ENCODE measurements at places on chromosomes 4 and X.
A peak's percentile ranks its signal among the peaks of the same experiment; 100 is the strongest.

GRCh38 chr4:6983544-6984142, 59.5 kb upstream of the TADA2B start:
- no peak for DNase-seq

DNA sequence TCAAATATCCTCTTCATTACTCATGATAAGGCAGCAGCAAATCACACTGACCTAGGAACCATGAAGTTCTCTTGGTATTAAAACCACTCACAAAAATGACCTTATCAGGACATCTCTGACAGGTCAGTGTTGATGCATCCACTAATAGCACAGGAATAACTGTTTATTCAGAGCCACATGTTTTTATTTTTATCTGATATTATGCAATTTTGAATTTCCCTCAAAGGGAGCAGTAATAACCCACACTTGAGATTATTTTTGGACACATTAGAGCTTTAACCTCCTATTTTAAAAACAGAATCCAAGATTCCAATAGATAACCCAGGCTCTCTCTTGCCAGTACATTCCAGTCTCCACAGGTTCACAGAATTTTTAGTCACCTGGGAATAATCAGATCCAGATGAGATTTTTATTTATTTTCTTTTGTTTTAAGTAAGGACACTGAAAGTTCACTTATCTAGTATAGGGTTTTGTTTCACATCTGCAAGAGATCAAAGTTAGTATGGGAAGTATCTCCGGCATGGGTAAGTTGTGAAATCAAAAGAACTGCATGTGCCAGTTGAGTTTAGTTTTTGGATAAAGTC, 36.3 kb upstream of the MYOZ2 start:
- DNase-seq = no peak

DNA sequence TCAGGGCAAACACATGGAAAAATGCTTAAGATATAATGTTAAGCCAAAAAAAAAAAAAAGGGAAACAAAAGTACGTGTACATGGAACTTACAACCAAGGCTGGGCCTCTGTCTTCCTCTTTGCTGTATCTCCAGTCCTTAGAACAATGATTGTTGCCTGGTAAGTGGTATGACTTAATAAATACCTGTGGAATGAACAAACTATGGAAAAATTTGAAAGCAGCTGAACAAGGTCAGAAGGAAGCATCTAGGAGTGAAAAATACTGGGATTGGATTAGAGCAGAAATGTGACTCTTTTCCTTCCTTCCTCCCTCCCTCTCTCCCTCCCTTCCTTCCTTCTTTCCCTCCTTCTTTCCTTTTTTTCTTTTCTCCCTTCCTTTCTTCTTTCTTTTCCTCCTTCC, 54.2 kb upstream of the SMIM10 start:
- DNase-seq = no peak

DNA sequence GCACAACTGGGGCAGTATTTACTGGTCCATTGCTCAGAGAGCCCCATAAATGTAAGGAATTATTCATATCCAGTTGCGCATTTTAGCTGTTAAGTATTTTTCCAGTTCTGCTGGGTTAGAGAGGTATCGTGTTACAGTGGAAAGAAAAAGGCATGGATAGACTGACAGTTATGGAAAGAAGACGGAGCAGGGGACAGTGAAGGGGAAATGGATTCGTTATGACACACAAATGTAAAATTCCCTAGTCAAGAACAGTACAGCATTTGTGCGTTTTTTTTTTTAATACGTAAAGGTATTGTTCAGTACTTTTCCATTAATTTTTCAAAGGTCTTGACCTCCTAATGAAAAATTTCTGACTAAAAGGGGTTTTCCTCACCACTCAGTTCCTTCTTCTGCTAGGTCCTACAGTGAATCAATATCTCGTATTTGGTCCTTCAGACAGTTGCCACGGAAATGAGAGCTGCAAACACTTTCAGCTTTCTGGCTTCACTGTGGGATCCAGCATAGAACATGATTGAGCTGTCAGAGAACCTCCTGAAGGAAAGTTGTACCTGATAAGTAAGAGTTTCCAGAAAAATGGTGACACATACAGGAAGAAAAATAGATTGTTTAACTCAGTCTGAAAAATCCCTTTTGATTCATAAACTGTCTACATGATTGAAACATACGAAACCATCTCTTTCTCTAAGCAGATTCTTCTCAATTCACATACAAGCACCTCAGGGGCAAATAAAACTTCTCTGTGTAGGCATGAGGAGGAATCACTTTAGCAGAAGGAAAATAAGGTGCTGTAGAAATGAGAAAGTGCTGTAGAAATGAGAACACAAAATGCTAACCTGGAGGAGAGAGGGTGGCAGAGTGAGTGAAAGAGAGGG, 21.8 kb upstream of the BBS12 start:
- no peak for DNase-seq

GRCh38 chr4:158788516-158788915, 19.7 kb downstream of the FNIP2 start:
- no peak for DNase-seq

DNA sequence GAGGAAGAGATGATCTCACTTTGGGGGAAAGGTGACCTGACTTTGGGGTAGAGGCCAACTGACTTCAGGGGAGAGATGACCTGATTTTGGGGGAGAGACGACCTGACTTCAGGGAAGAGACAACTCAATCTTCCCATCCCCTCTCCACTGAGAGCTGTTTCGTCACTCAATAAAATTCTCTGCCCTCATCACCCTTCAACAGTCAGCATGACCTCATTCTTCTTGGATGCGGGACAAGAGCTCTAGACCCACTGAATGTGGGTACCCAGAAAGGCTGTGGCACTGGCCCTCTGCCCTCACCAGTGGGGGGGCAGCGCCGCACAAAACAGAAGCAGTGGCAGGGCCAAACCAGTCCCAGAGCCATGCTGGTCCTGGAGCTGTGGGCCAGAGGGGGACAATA, 34.6 kb downstream of the ATXN3L start:
- no peak for DNase-seq

GRCh38 chr4:70902577-70903290, 565 bp downstream of the MOB1B start:
- DNase-seq = peak; percentile 42

- DNase-seq = no peak
Measured at GRCh38 chr4:2324891-2325290, 63.0 kb upstream of the MXD4 start.

GRCh38 chrX:44585866-44586265, 43.2 kb upstream of the FUNDC1 start:
- DNase-seq = no peak

GRCh38 chr4:4439782-4440181, 52.9 kb downstream of the NSG1 start:
- DNase-seq = no peak

GRCh38 chrX:132508834-132509233, 20.0 kb upstream of the MBNL3 start:
- DNase-seq = no peak

DNA sequence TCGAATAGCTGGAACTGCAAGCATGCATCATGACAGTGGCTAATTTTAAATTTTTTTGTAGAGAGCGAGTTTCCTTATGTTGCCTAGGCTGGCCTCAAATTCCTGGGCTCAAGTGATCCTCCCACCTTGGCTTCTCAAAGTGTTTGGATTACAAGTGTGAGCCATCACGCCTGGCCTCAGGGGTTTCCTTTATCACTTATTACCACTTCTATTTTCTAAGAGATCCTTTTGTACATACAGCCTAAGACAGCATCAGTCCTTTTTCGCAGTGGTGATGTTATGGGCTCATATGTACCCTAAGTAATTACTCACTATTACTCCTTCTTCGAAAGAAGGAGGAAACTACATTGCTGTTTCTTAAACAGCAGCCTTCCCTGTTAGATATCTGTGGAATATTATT, 54.1 kb upstream of the CDKN2AIP start:
- DNase-seq = no peak

- no peak for DNase-seq
Measured at GRCh38 chr4:90184560-90184959, 57.4 kb downstream of the CCSER1 start.

DNA sequence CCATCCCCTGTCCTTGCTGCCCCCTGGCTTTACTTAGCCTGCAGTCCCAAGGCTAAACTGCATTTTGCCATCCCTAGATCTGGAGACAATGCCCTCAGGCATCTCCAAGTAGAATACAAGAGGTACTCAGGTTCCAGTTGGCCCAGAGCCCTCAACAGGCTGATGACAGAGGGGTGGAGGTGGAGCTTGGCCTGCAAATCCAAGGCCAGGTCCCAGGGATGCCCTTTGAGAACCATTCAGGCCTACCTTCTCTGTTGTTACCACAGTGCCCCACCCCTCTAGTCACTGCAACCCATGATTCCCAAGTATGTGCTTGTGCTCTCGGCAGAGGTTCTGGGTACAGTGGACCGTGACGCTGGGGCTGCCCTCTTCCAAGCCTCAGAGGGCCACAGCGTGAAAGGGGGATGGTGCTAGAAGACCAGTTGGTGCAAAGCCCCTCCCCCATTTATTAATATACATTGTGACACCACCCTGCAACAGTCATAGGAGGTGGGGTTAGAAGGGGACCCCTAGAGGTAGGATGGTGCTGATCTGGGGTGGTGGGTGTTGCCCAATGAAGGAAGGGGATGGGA, 6.4 kb upstream of the UBA1 start:
- DNase-seq = no peak

DNA sequence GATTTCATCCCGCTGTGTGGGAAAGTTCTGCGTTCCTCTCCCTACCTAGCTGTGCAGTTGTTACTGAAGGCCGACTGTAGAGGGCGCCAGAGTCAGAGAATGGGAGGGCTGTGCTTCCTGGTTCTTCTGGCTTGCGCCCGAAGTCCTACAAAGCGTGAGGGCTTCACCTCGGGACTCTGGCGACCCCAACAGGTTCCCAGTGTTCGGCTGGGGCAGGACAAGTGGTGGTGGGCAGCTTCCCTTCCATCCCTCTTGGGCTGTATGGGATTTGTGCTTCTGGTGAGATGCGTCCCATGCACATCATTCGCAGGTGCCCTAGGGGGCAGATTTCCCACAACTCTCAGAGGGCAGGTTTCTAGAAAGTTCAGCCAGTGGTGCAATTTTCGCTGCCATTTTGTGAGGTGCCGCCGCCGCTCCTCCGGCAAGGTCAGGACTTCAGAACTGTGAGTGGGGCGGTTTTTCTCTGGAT, 27.3 kb downstream of the CT45A1 start:
- DNase-seq = no peak

- DNase-seq = no peak
Measured at GRCh38 chr4:119321921-119322687, at the start of gene FABP2. Gene FABP2, minus strand, starts transcription at chr4:119322138. Its CDS starts 36 bp downstream, at chr4:119322102.

GRCh38 chr4:54255881-54256280, 26.8 kb downstream of the PDGFRA start:
- DNase-seq = no peak

GRCh38 chrX:27694667-27695066, 104.5 kb downstream of the DCAF8L2 start:
- no peak for DNase-seq

GRCh38 chr4:25330905-25331808, 18.6 kb downstream of the ZCCHC4 start:
- no peak for DNase-seq

DNA sequence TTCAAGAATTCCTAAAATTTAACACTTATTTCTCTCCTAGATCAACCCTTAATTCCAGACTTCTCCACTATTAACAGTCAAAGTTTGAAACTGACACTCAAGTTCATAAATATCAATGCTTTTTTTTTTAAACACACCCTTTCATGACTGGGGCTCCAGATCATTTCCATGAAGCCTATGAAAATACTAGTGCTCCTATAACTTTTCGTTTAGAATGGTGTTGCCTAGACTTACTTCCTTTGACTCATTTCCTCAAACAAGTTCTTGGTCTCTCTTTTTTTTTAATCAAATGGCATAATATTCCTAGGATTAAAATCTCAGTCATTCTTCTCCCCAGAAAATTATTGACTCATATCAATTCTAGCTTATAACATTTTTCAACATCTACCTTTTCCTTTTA, 13.1 kb downstream of the ZMAT1 start:
- DNase-seq = no peak

- no peak for DNase-seq
Measured at GRCh38 chrX:134718105-134718965, 60.1 kb upstream of the PLAC1 start.

- no peak for DNase-seq
Measured at GRCh38 chrX:44731160-44731559, 112.7 kb upstream of the DUSP21 start.
